ENCODE measurements at places on chromosomes 16 and 17.

DNA sequence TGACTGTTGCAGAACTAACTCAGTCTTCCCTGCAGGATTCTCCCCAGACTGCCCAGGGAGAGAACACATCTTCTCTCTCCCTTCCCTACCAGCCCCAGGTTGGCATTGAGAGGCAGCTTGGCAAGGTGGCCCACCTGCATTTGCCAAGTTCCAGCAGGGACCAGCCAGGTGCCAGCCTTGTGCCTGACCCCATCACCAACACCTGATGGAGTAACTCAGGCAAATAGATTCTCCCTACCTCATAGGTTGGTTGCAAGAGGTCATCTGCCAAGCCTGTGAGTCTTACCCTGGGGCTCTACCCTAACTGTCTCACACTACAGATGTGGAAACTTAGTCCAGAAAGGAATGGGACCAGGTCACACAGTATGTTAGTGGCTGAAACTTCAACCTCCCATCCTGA, 20.4 kb downstream of the BEAN1 start:
- DNase-seq, result no peak

DNA sequence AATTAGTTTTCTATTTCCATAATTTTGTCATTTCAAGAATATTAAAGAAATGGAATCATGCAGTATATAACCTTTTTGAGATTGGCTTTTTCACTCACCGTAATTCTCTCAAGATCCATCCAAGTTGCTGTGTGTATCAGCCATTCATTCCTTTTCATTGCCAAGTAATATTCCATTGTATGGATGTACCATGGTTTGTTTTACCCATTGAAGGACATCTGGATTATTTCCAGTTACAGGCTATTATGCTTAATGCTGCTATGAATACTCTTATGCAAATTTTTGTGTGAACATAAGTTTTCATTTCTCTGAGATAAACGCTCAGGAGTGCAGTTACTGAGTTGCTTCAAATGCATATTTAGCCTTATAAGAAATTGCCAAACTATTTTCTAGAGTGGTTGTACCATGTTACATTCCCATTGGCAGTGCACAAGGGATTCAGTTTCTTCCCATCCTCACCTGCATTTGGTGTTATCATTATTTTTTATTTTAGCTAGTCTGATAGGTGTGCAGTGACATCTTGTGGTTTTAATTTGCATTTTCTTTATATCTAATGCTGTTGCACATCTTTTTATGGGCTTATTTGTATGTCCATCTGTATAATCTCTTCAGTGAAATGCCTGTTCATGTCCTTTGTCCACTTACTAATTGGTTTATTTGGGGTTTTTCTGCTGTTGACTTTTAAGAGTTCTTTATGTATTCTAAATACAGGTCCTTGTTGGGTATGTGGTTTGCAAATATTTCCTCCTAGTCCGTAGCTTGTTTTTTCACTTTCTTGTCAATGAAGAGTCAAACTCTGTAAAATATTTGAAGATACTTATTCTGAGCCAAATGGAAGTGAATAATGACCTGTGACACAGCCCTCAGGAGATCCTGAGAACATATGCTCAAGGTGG, 32.7 kb downstream of the BMERB1 start:
- no peak for DNase-seq

GRCh38 chr17:7466639-7467341, 12.6 kb downstream of the ZBTB4 start:
- DNase-seq, result no peak

DNA sequence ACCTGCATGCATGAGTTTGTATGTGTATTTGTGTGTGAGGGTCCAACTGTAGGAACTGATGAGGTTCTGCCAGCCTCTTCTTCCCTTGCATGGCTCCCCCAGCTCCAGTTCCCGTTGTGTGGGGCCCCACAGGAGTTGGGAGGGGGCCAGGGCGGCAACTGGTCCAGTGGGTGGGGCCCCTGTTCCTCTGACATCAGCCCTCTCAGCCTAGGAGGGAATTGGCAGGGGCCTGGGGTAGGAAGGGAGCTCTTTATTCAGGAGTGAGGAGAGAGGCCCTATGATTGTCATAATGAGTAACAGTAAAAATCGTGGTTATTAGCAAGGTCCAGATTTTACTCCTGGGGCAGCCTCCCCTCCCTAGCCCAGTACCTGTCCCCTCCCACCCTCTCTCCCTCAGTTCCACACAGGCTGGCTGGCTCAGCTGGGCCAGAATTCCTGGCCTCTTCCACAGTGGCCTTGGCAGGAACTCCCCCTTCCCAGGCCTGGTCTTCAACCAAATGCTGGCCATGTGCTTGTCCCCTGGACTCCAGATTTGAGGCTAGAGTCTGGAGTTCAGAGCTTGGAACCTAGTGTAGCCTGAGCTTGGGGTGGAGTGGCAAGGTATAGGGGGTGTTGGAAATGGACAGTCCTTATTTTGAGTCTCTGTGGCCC, 18.9 kb downstream of the RARA start:
- no peak for DNase-seq

Measured in activated CD8-positive, alpha-beta memory T cell treated with anti-CD3 and anti-CD28 coated beads, Interleukin-2, amount 10 ng/mL, durations not matched to agents 7 days and 5 days (primary cell).